ENCODE measurements at places on chromosomes 4 and X. TPM values are rescaled to one million over a fixed set of nuclear protein-coding genes. Genes with fewer than 3 reads are reported as not detected.

CYBB gene
- not detected for total RNA-seq

SRPX2 gene
- not detected for total RNA-seq

HMGB3 gene
- 43.0 TPM for total RNA-seq

STIM2 gene
- total RNA-seq, result 61.0 TPM

DNA sequence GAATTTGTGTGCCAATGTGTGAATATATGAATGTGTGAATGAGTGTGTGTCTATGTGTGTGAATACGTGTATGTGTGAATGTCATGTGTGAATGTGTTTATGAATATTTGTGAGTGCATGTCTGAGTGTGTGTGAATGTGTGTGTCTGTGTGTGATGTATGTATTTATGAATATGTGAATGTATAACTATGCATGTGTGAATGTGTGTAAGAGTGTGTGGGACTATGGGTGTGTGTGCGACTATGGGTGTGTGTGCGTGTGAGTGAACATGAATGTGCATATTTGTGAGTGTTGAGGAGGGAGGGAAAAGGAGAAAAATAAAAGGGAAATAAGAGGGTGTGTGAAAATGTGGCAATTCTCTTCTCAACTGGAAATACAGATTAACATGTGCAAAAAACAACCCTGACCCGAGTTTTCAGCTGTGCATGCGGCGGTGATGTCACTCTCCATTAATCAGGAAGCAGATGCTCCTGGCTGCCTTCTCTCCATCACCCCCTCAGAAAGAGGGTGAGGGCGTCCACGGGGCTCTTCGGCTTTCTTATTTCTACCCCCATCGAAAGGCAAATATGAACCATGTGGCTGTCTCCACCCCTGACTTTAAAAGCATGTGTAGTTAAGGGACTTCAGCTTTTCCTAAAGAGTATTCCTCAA lies 219.8 kb downstream of the MAML3 start:
- DNase-seq, result no peak

- DNase-seq, result no peak
Observed at GRCh38 chrX:10902001-10902400, 209.1 kb upstream of the HCCS start.

GRCh38 chr4:87734084-87734483 lies 65.3 kb upstream of the IBSP start:
- no peak for DNase-seq

GRCh38 chr4:147780137-147780777 lies 48.4 kb downstream of the ARHGAP10 start:
- DNase-seq, result no peak

- no peak for DNase-seq
Observed at GRCh38 chrX:31435592-31435991, 363.8 kb upstream of the FTHL17 start.

DNA sequence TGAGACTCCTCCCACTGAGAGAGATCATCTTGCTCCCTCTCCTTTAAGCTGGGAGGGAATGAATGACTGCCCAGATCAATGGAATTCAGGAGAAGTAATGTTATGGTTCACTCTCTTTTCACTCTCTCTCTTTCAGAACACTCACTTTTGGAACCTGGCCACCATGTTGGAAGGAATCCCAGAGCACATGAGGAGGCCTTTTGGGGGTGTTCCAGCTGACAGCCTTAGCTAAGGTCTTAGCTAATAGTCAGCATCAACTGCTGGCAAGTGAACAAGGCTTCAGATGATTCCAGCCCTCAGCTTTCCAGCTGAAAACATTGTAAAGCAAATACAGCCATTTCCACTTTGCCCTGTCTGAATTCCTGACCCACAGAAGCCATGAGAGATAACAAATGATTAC lies 124.0 kb upstream of the CLNK start:
- DNase-seq, result no peak

DNA sequence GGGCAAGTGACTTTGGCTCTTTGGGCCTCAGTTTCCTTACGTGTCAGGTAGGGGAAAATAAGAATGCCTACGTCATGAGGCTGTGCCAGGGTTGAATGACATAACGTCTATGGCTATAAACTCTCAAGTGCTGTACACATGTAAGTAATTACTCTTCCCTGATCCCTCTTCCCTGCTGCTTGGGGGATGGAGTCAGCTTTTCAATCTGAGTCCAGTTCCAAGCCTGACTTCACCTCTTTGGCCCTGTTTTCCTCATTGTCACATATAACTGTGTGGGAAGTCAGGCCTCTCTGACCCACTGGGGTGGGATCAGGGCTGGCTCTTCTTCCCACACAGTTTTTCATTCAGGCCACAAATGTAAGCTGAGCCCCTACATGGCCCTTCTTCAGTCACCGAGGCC lies 11.4 kb upstream of the CITED1 start:
- DNase-seq, result no peak

GRCh38 chr4:8847331-8847730 lies 24.3 kb downstream of the HMX1 start:
- DNase-seq, result no peak

- peak; percentile 44 for DNase-seq
Observed at GRCh38 chrX:77788050-77788449, 2.0 kb upstream of the ATRX start.

DNA sequence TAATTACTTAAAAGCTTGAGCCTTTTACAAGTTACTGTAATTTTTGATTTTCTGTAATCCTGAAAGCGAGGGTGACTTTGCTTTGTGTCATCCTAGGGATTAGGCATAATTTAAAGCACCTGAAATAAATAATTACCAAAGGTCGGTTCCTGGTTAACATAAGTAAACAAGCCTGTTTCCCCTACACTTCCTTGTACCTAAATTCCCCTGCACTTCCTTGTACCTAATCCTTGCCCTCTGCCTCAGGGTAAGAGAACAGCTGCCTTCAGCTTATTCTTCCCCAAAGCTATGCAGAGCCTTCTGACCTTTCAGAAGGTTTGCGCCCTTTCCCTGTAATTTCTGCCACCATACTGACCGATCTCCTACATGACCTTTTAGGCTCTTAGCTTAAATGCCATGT lies 166.1 kb upstream of the PDE5A start:
- DNase-seq, result no peak

DNA sequence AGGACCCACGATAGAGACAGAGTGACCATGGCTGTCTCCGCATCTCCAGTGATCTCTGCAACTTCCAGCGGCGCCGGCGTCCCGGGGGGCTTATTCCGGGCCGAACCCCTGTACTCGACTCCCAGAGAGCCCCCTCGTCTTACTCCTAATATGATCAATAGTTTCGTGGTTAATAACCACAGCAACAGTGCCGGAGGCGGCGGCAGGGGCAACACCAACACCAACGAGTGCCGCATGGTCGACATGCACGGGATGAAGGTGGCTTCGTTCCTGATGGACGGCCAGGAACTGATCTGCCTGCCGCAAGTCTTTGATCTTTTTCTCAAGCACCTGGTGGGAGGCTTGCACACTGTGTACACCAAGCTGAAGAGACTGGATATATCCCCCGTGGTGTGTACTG lies 343 bp downstream of the DACH2 start:
- DNase-seq, result no peak

All from activated CD4-positive, alpha-beta T cell treated with anti-CD3 and anti-CD28 coated beads, Interleukin-2, amount 10 ng/mL, durations not matched to agents 7 days and 5 days (primary cell).